Tibial nerve (tissue), 4 donors: ENCODE measurements at places on chromosomes 6 and 20.

- DNase-seq, result no peak
Measured at GRCh38 chr6:93916716-93917115, 497.4 kb upstream of the EPHA7 start.

DNA sequence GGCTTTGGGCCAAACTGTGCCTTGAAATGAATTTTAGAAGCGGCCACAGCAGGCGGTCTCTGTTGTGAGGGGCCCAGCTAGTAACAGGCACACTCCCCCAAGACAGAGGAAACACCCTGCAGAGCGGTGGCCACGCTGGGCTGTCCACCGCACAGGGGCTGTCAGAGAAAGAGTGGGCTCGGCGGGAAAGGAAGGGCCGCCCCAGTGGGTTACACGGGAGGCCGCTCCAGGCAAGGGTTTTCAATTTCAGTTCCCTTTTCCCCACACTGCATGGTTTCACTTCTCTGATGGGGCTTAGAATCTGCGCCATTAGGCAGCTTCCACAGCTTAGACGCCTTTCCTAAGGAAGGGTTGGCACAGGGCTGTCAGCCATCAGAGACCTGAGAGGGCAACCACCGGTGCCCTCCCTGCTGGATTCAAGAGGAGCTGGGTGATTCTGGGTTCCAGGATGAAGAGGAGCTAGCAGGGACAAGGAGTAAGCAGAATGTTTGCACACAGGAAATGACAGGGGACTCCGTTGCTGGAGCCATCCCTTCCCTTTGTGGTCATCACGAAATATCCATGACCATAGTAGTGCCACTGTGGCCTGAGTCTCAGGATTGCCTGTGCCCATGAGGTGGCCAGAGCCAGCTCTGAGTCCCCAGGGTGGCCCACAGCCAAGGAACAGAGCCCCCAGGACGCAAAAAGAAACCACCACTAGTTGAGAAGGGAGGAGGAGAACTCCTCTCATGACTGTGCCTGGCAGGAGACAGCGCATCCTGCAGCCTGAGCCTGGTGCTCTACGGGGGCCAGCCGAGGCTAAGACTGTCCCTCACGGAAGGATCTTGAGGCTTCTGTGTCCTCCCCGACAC, 282.7 kb downstream of the NRN1 start:
- no peak for DNase-seq

GRCh38 chr6:107822176-107823046, 1.7 kb downstream of the SCML4 start:
- no peak for DNase-seq

GRCh38 chr6:168583821-168584220, 142.8 kb downstream of the SMOC2 start:
- DNase-seq, result no peak

- no peak for DNase-seq
Measured at GRCh38 chr6:148225871-148226270, 116.8 kb upstream of the SASH1 start.

GRCh38 chr6:149328083-149328482, 10.6 kb downstream of the TAB2 start:
- DNase-seq, result no peak

DNA sequence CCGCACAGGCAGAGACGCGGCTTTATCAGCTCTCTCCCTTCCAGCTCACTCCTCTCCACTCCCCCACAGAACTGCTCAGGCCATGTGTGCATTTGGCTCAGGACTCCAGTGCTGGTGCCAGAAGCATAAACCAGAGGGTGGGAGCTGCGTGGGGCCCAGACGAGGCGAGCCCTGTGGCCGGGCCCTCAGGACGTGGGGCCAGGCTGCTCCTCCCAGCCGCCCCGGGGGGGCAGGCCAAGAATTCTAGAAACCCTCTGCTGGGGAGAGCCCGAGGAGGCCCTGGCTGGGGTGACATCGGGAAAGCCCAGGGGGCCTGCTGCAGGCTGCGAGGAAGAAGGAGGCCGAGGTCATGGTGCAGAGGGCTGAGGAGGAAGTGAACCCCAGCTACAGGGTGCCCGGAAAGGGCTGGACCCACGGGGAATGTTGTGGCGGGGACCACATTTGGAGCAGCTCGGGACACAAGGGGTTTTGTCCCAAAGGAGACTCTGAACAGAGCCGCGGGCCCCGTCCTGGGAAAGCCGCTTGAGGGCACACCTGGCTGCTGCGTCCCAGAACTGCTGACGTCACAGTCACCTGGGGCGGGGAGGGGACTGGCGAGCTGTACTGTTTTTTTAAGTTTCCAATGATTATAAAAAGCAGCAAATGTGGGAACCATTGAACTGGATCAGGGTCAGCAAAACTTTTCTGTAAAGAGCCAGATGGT, 107.1 kb downstream of the BANF2 start:
- DNase-seq, result peak; percentile 47

DNA sequence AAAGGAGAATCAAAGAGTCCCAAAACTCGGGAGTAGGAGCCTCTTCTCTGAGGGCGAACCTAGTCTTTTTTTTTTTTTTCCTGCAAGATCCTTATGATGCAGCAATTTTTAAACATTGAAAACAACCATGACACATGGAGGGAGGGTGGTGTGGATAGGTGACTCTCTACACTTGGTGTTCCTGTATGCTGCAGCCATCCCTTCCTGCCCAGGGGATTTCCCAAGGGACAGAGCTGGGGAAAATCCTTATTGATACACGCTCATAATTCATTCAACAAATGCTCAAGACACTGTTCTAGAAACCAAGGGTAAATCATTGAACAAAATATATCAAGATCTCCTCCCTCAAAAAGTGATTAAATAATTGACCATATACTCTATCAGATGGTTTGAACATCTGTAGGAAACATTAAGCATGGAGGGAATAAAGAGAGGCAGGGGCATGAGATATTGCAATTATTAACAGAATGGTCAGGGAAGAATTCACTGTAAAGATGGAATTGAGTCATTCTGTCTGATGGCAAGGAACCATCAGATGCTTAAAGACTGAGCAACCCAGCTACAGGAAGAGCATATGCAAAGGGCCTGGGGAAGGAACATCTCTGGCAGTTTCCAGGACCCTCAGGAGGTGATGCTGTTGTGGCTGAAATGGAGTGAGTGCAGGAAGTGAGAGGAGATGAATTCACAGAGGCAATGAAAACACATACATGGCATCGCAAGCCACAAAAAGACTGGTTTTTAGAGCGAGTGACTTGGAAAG, 13.4 kb upstream of the BTN3A3 start:
- no peak for DNase-seq

DNA sequence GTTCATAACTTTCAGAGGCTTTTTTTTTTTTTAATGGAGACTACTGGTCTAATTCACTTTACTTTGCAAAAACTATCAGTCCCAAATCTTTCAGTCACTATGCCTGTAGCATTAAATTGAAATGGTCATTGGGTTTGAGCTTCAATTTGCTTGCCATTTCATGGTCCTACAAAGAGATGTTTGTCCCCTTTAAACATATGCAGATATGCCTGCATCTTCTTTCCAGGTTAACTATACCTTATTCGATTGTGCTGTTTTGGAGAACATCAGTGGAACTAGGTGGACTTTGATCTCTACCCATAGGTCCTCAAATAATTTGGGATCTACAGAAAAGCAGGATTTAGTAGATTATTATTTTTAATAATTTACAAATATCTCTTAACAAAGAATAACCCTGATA, 4.6 kb downstream of the POU3F2 start:
- no peak for DNase-seq

- DNase-seq, result no peak
Measured at GRCh38 chr6:110950440-110950839, 8.1 kb upstream of the GTF3C6 start.

- no peak for DNase-seq
Measured at GRCh38 chr6:169019111-169019510, 234.5 kb downstream of the THBS2 start.

GRCh38 chr20:19737025-19737424, 21.0 kb upstream of the RIN2 start:
- DNase-seq, result peak; percentile 26

- no peak for DNase-seq
Measured at GRCh38 chr6:16205377-16206144, 32.8 kb upstream of the GMPR start.

- no peak for DNase-seq
Measured at GRCh38 chr6:41561416-41561815, 15.2 kb downstream of the FOXP4 start.

DNA sequence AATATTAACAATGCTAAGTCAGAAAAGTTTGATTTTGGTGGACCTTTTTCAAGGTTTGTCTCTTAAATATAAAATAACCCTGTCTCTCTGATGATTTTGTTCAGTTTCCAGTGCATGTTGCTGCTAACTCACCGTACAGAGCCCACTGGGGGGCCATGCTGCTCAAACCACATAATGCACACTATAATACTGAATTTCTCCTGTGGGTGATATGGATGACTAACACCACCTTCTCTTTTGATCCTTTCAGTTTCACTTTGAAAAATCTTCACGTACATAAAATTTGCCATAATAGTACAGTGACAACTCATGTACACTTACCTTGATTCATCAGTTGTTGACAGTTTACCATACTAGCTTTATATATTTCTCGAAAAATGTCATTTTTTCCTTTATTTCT, 506.6 kb upstream of the MAN1A1 start:
- DNase-seq, result no peak

GRCh38 chr6:162998777-162999176, 271.0 kb downstream of the PACRG start:
- no peak for DNase-seq

- DNase-seq, result no peak
Measured at GRCh38 chr6:50333696-50334095, 284.0 kb upstream of the DEFB112 start.

DNA sequence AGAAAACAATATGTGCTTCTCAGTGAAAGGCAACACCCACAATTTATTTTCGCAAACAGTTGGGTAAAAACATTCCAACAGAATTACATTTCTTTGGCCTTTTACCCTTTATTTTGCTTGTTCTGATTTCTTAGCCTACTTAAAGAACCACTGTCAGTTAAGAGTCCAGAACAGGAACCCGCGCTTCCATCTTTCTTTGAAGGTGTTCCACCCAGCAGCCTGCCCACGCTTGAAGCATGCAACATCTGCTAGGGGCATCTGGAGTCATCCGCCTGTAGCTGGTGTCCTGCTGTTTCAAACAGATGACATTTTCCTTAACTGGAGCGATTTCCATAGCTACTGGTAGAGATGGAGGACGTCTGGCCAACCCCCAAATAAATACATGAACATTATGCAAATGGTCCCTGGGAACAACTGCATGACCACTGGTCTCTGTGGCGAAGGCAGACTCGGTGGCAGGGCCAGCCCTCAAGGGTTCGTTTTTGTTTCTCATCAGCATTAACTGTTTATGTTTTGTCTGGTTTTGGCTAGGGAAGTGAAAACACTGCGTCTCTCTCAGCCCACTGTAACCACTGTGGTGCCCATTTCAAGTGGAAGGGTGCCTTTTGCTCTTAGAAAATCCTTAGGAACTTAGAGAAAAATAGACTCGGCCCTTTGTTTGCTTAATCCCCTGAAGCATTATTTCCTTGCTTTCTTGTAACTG, 51.6 kb downstream of the LAMA4 start:
- DNase-seq, result no peak

DNA sequence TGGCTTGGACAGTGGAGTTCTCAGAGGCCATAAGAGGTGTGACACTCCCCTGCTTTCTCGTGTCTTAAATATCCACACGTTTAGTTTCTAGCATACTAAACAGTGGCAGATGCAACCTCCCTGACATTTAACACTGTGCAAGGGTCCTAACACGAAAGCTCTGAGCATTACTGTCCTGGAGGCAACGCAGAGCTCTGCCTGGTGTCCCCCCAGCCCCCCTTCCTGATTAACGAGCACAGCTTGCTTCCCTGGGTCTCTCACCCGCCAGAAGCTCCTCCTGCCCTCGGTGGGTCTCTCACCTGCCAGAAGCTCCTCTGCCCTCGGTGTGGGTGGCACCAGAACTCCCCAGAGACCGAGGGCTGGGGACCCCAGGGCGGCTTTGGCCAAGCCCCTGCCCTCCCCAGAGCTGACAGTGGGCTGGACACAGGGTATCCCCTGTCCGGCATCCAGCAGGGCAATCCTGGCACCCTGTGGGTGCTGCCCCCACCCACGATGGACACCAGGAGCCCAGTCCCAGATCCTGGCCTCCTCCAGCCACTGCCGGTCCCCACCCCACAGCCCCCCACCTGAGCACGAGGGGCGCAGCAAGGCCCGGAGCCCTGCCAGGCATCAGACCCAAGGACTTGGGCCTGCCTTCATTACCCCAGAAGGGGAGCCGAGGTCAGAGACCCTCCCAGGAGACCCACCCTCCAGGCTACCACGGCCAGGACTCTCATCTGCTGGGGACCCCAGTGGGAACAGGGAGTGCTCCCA, 12.4 kb upstream of the KCNQ2 start:
- DNase-seq, result no peak

GRCh38 chr6:145031962-145032361, 703.4 kb downstream of the EPM2A start:
- no peak for DNase-seq

DNA sequence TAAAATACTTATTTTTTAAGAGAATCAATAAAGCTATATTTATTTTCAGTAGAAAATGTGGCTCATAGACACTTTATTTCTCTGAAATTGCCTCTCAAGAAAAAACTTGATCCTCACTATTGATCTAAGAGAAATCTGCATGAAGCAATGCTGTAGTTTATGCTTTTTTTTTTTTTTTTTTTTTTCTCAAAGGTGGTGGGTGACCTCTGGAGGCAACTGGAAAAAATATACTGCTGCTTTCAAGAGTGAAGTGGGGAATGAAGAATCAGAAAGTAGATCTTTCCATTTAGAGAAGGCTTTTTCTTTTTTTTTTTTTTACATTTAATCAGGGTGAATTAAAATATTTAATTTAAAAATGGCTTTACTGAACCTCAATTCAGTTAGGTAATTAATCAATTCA, 169.3 kb downstream of the SLC16A10 start:
- DNase-seq, result no peak

DNA sequence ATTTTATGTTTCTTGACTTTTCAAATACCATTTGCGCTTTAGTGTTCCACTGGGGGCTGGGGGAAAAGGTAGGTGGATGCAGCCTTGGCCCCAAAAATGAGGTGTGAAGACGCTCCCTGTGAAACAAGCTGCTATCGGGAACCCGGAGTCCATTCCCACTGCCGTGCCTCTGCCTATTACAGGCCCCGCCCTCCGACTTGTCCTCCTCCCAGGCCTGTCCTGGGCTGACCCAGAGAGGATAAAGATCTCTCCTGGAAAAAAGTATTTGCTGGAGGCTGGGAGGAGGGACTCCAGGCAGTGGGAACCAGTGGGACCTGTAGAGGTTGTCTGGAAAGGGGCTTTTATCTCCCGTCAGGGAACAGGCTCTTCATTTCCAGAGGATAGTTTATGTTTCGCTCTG, 215.0 kb downstream of the SLC24A3 start:
- no peak for DNase-seq

DNA sequence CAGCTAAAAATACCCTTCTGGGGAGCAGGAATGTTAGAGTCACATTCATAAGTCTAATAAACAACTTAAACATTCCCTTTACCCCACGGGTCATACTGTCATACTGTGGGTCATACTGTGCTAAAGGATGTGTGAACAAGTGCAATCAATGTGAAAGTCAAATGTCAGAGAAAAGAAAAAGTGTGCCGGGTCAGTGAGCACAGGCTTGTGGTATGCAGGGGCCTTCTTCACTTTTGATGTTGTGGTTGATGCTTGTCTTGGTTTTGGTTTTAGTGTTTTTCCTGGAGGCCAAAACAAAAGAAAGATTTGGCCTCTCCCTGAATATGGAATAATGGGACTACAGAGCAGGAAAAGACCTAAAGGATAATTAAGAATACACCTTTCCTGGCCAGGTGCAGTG, 267.9 kb upstream of the PLN start:
- DNase-seq, result no peak
